ENCODE measurements at places on chromosomes 3 and 15.

GRCh38 chr3:25166016-25166415 lies 262.0 kb upstream of the RARB start:
- DNase-seq = no peak

- no peak for DNase-seq
These were observed 35.6 kb downstream of the ALCAM start for GRCh38 chr3:105402287-105402801.

GRCh38 chr15:68354923-68355322 lies 77.0 kb downstream of the ITGA11 start:
- DNase-seq = no peak

DNA sequence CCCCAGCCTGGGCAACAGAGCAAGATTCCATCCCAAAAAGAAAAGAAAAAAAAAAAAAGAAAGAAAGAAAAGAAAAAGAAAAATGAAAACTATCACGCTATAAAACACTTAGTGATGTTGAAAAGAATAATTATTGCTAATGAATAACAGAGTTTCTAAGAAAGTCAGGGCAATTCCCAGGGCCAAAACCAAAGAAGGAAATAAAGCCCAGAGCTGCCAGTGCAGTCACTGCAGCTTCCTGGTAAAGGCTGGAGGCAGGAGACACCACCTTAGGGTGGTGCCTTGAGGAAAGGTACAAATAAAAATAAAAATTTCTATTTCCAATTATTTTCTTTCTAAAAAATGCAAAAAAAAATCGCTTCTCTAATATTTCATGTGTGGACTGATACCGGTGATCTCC lies 19.7 kb upstream of the UACA start:
- no peak for DNase-seq

DNA sequence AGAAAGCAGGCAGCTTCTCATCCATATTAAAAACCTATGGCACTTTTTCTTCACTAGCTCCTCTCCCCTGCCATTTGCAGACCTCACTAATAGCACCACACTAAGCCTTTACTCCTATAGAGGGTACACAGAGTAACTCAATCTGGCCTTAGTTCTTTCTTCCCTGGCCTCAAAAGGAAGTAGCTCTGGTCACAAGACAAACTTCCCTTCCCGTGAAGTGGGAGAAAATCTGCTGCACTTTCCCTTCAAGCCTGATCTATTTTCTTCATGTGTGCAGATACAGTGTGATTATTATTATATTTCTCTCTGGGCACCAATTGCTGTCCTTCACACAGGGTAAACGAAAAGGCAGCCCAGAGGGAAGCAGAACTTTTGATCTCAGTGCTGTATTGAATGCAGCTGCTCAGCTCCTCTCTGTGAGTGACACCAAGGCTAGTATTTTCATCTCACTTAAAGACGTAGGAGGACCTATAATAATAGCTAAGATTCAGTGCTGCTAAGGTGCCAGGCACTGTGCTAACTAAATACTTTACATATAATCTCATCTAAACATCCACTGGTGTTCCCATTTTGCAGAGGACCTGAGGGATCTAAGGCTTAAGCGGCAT lies 61.9 kb upstream of the RASGRP1 start:
- DNase-seq = no peak

- DNase-seq = no peak
These were observed 14.4 kb upstream of the TSPAN3 start for GRCh38 chr15:77085297-77085696.

- no peak for DNase-seq
These were observed 6.1 kb downstream of the TMOD2 start for GRCh38 chr15:51757450-51757849.

- DNase-seq = no peak
These were observed 847.6 kb upstream of the ALCAM start for GRCh38 chr3:104519068-104519467.

DNA sequence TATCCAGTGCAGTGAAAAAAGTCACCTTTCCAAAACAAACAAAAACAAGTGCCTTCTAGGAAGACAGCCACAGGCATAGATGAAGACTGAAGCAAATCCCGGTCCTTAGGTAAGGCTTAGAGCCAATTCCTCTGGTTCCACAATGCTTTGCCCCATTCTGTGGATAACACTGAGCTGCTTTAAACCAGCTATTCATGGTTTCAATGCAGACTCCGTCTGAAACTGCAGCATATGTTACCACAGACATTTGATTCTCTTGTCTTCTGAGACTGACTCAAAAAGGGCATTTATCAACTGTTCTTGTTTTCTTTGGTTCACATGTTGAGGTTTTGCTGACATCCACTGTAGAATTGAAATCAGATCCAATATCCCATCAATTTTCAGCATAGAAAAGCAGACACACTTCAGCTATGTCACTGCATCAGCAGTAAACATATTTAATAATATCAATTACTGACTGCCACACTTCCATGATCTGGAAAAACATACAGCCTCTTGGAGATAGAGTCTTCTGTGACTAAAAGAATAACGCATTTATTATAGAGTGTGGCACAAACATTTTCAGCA lies 659.3 kb downstream of the ROBO2 start:
- DNase-seq = no peak

Data from stimulated activated CD4-positive, alpha-beta T cell treated with anti-CD3 and anti-CD28 coated beads, Interleukin-15, amount 100 ng/mL, for 1 hour (primary cell).